Stimulated activated CD8-positive, alpha-beta memory T cell treated with anti-CD3 and anti-CD28 coated beads, Interleukin-4, amount 100 ng/mL, for 4 hours (primary cell): ENCODE measurements at places on chromosomes 12 and 14.

DNA sequence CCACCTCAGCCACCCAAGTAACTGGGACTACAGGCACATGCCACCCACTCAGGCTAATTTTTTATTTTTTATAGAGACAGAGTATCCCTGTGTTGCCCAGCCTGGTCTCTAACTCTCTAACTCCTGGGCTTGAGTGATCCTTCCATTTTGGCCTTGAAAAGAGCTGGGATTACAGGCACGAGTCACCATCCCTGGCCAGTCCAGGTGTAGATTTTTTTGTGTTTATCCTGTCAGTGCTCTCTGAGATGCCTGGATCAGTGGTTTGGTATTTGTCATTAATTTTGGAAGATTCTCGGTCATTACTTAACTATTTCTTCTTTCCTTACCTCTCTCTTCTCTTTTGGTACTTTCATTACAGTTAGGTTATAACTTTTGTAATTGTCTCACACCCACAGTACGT is 5.3 kb upstream of the HIF1A start:
- no peak for DNase-seq

GRCh38 chr12:100799770-100800169 is 5.2 kb downstream of the ANO4 start:
- no peak for DNase-seq

- no peak for DNase-seq
These were observed 4.6 kb upstream of the VTI1B start for GRCh38 chr14:67679006-67679405.

DNA sequence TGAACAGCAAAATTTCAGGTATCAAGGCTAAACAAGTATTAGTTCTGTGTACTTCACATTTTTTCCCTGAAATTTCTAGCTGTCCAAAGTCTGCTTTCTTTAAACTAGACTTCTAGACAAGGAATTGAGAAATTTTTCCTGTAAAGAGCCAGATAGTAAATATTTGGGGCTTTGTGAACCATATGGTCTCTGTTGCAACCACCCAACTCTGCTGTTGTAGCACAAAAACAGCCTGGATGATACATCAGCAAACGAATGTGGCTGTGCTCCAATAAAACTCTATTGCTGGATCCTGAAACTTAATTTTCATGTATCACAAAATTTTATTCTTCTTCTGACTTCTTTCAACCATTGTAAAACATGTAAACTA is 96.0 kb upstream of the SLC38A4 start:
- DNase-seq, result no peak

GRCh38 chr14:23936084-23936829 is 17.3 kb upstream of the DHRS4 start:
- no peak for DNase-seq

DNA sequence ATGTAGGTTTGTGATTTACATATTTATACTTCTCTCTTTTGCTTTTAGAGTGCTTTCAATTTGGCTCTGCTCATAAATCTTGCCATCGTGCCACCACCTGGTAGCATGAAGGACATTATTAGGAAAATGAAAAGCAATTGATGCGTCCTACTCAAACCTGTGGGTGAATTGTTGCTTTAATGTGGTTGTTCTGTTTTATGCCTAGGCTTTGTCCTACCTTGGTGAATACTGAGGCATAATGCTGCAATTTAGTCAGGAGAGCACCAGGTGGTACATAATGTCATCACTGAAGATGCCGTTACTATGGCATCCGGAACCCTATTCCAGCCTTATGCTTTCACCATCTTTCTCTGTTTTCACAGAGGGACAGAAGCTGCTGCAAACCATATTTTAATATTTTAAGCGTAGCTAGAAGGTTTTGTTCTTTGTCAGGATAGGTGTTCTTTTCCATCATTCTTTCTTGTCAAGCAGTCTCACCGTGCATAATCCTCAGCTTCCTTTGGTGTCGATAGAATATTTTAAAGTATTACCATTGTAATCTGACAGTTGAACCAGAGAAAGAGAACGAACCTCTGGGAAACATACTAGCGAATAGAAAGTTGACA is 68.5 kb upstream of the PKP2 start:
- DNase-seq, result no peak

DNA sequence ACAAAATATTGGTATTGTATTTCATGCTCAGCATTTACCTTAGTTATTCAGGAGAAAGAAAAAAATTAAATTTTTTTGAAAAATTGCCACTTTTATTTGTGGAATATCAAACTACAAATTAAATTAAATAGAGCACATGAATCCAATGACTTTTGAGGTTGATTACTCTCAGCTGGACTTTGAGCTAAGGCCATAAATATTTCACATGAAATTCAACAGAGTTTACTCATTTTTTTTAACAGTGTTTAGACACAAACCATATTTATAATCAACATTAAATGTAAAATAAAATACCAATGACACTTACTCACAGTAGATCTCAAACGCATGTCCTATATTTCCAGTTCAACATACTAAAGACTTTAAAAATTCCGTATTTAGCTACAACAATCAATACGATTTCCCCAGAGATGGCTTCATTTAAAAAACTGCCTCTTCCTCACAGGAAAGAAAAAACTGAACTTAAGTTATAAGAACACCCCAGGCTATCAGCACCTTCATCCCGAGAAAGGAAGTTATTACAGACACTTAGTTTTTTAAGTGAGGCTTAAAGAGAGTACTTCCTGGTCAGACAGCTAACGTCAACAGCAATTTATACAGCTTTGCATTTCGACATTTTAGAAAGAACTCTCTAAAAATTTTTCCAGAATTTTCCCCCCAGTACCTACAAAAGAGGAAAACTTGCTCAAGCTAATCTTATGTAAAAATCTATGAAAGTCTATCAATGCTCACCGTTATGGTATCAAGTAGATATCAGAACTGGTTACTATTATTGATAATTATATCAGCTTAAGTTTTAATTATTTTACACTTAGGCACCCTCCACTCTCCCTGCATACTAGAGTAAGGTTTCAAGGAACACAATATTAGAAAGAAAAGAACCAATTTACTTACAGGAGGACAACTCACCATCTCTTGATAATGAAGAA is 13.8 kb downstream of the TAOK3 start:
- DNase-seq, result no peak
